ENCODE measurements at places on chromosomes 6 and 20.

- no peak for DNase-seq
Observed at GRCh38 chr20:1633535-1633934, 13.7 kb upstream of the SIRPB1 start.

DNA sequence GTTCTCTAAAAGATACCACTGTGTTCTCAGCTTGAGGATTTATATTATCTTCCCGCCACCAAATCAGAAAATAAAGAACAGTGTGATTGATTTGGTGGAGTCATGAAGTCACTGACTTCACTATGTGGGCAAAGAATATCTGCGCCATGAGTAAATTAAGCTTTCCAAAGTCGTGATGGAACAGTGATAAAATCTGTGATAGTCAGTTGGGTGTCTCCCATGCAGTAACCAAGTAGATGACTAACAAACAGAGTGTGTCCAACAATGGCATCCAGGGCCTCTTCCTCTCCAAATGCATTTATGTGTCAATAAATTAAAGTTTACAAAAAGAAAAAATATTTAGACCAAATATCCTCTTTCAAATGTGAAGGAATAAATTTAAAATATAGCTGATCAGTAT is 87.0 kb upstream of the DST start:
- no peak for DNase-seq

GRCh38 chr6:72386324-72386723 is 235.5 kb upstream of the KCNQ5 start:
- DNase-seq: no peak

DNA sequence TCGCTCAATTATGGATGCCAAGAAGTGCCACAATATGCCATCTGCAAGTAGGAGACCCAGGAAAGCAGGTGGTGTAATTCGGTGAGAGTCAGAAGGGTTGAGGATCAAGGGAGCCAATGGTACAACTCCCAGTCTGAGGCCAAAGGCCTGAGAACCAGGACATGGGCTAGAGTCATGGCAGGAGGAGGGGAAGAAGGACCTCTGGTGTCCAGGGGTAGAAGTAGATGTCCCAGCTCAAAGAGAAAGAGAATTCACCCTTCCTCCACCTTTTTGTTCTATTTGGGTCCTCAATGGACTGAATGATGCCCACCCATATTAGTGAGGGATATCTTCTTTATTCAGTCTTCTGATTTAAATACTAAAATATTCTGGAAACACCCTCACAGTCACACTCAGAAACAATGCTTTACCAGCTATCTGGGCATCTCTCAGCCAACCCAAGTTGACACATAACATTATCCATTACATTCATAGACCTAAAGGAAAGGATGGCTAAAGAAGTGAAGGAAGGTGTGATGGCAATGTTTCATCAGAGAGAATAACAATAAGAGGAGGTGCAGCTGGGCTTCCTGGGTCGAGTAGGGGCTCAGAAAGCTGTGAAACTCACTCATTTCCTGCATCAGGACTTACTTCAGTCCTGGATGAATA is 21.2 kb upstream of the HLA-DQA1 start:
- DNase-seq: no peak

DNA sequence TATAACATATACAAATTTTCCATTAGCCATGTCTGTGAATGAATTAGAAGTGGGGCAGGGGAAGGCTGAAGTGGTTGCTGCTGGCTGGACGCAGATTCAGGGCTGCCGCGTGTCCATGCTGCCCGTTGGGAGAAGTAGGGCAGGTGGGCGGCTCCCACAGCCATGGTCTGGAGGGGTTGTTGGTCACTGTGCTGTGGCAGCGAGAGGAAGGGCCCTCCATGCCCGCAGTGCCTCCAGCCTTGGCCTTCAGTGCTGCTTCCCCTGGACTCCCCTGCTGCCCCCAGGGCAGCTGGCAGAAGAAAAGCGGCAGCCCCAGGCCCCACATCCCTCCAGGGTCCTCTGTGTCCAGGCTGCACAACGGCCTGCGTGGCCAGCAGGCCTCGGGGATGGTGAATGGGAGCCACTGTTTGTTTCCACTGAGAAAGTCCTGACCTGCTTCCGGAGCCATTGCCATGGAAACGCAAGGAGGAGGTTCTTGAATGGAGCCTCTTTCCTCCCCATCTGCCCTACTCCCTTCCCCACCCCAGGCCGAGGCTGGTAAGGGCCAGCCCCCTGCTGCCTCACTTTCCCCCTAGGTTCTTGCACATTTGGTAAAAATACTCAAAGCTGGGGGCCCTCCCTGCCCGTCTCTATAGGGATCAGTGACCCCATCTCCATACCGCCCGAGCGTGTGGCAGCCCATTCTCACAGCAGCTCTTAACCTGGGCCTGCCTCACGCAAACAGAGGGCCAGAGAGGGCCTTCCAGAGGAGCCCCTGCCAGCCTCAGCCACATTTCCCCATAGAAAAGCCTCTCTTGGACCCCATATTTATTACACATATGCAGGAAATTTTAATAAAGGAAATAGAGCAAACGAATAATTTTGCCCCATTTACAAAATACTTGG is 113.3 kb downstream of the SASH1 start:
- no peak for DNase-seq

DNA sequence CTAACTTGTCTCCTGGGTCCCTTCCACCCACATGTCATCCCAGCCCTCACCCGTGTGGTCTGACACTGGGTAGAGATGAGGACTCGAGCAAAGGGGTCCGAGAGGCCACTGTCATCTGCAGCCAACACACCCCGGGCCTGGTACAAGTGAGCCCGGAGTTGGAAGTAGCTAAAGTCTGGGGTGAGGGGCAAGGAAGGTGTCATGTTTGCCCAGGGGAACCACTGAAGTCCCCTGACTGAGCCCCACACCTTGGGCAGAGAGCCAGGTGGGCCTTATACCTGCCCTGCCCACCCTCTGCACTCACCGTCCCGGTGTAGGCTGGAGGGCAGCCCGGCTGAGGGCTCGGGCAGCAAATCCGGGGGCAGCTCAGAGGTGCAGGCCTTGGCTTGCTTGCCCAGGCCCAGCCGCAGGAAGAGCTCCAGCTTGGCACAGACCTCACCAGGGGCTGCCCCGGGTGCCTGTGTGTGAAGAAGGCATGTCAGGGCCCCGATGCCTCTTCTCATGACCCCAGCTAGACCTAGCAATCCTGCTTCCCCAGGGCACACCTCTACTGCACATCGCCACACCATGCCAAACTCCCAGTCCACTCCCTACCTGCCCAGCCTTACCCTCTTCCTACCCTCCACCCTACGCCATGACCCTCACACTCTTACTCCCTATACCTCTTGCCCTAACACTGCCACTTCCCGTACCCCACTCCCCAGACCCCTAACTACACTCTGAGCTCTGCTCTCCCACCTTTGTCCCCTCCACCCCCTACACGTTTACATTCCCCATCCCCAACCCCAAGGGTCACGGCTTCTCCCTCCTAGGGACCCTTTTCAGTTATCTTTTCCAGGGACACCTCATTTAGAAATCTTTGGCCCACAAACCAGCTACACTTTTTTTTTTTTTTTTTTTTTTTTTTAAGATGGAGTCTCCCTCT is 31.7 kb upstream of the SPAG4 start:
- no peak for DNase-seq

- DNase-seq: no peak
Observed at GRCh38 chr20:2917266-2917665, 44.0 kb downstream of the PTPRA start.
